ENCODE measurements at places on chromosomes 1 and 21.

DNA sequence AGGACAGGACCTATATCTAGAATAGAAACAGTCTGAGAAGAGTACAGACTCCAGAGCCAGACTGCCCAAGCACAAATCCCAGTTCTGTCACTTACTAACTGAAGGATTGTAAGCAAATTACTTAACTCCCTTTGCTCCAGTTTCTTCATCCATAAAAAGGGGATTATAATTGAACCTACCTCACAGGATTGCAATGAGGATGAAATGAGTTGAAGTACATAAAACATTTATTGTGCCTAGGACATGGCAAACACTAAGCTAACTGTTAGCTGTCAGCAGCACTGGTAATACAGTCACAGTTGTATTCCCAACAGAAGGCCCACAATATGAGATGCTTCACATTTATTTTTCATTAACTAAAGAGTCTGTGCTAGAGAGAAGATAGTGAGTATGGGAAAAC is 33.9 kb downstream of the MCOLN2 start:
- no peak for DNase-seq

GRCh38 chr1:24481843-24482610 is 20.6 kb upstream of the RCAN3 start:
- DNase-seq = no peak

GRCh38 chr1:91555821-91556531 is 55.3 kb downstream of the CDC7 start:
- DNase-seq = peak; percentile 41

DNA sequence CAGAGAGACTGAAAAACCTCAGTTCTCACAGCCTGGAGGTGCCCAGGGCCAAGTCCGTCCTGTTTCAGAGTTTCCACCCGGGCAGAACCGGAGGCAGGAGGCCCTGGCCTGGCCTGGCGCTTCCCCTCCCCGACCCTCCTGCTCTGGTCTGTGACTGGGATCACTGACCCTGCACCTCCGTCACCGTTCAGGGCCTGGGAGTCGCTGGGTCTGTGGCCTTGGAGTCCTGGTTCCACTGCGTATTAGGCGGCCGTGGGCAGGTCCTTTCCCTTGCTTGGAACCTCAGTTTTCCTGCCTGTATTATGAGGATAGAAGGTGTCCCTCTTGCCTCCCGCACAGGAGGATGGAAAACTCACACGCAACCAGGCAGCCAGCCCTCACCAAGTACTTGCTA is 533 bp upstream of the PLA2G2E start:
- no peak for DNase-seq

DNA sequence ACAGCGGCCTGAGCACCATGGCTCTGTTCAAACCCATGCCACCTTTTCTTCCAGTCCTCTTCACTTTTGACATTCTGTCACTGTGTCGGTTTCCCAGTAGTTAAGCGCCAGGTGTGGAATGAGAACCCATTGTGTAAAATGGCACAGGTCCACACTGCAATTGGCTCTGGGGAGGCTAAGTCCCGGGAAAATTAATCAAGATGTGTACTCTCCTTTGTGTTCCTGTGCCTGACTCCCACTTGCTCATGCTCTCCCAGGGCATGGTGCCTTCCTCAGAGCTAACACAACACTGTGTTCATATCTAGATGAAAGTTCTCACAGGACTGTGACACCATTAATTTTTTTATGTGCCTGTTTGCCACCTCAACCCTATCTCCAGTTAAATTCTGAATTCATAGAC is 59.0 kb upstream of the BTG3 start:
- no peak for DNase-seq

GRCh38 chr1:85581802-85582686 is 1.5 kb downstream of the CCN1 start:
- DNase-seq = no peak

DNA sequence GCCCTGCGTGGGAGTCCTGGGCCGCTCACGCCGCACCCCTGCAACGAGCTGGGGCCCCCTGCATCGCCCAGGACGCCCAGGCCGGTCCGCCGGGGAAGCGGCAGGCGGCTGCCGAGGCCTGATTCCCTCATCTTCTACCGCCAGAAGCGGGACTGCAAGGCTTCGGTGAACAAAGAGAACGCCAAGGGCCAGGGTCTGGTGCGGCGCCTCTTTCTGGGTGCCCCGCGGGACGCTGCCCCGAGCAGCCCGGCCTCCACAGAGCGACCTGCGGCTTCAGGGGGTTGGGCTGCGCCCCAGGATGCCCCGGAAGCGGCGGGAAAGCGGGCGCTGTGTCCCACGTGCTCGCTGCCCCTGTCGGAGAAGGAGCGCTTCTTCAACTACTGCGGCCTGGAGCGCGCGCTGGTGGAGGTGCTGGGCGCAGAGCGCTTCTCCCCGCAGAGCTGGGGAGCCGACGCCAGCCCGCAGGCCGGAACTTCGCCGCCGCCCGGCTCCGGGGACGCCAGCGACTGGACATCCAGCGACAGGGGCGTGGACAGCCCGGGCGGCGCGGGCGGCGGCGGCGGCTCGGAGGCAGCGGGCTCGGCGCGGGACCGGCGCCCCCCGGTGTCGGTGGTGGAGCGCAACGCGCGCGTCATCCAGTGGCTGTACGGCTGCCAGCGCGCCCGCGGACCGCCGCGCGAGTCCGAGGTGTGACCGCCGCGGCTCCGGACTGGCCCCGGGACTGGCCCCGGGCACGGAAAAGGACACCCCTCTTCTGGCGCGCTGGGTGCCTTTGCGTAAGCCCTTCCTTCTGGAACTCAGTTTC is 2.7 kb downstream of the FAM110D start:
- no peak for DNase-seq

- no peak for DNase-seq
Observed at GRCh38 chr1:23477359-23478144, 6.4 kb downstream of the ASAP3 start.

GRCh38 chr1:153608742-153609584 is 4.0 kb downstream of the S100A16 start:
- DNase-seq = no peak

GRCh38 chr1:199033661-199034060 is 394.8 kb downstream of the PTPRC start:
- DNase-seq = no peak

DNA sequence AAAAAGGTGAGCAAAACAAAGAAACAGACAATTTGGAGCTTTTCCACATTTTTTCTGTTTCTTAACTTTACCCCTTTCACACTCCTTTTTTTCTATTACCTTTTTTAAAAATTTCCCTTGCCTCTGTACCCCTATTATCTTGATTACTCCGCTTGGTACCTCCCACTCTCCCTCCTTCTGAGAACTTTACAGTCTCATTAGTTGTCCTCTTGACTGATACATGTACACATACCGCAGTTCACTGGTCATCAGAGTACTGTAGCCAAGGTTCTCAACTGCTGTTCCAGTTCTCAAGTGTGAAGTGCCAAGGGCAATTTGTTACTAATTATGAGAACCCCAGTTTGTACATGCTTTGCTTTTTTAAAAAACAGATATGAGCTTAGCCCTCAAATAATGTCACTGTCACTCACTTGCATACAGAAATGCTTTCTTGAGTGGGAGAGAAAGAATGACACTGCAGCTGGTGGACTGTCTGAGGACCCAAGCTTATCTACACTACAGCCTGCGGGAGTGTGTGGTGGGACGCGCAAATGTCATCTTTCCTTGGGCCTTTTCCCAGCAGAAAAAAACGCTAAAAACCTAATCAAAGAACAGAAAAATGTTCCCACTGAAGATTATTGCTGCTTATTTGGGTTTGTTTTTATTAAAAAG is 160.8 kb downstream of the DISP1 start:
- no peak for DNase-seq

DNA sequence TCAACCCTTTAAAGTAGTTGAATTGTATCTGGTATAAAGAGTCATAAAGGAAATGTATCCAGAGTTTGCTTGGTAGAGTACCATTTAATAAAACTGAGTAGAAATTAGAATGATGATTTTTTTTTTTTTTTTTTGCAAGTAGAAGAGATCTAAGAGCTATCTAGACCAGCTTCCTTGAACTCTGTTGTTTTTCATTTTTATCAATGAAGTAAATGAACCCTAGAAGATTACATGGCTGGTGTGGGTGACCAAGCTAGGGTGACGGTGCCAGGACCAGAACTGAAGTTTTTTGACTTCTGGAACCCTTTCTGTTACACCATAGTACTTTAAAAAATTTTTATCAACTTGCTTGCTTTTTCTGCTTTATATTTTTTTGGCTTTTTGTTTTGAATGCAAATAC is 36.9 kb downstream of the MACO1 start:
- no peak for DNase-seq

- no peak for DNase-seq
Observed at GRCh38 chr1:8723010-8723409, 94.4 kb downstream of the RERE start.

- DNase-seq = no peak
Observed at GRCh38 chr1:58395355-58395754, 151.2 kb downstream of the OMA1 start.

DNA sequence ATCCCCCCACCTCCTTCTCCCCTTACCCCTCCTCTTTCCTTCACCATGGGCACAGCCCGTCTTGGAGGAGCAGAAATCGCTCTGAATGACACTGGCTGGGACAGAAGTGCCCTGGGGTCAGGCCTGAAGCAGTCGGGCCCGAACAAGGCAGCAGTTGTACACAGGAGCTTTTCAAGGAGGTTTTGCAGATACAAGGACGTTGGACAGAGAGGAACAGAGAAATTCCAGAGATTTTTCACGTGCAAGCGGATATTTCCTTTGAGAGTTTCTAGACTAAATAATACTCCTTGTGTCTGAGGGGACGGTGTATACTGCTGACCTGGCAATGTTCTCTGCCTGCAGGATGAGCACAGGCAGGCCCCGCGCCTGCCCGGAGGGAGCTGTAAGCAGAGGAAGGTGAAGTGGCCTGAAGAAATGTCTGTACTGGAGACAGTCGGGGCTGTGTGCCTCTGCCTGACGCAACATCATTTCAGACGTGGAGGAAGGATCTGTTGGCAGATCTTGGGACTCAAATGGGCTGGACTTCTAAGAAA is 95.3 kb upstream of the SLC25A33 start:
- DNase-seq = no peak

GRCh38 chr1:234994436-234995295 is 134.0 kb downstream of the TOMM20 start:
- no peak for DNase-seq

- no peak for DNase-seq
Observed at GRCh38 chr1:206835186-206835585, 30.2 kb upstream of the IL20 start.

DNA sequence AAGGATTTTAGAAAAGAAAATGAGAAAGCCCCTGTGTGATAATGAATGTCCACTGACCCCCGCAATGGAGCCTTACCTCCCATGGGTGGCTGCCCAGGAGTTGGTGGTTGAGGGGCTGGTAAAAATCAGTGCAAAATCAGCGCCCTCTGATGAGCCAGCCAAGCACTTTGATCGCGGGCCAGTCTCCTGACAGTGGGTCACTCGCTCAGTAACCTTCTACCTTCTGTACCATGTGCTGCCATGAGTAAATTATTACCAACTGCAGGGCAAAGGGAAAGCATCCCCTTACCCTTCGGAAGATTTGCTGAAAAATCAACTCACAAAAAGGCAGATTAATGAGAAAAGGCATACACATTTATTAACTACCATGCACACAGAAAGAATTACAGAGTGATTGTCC is 58.8 kb downstream of the KCNK1 start:
- no peak for DNase-seq

DNA sequence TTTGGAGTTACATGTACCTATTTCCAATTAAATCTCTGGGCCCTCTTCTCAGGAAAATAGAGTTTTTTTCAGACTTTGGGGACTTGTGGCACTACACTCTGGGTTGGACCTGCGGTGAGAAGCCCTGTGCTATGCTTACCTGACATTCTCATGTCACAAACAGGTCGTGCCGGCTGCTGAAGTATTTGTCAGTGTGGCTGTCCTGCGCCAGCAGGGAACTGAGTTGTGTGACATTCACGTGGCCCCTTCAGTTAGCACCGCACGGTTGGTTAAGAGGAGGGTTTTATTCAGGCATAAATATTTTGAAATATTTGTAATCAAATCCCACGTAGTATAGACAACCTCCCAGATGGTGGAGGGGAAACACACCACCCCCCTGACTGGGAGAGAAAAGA is 6.3 kb upstream of the COL6A2 start:
- DNase-seq = no peak

GRCh38 chr1:205122489-205122882 is 708 bp upstream of the RBBP5 start:
- DNase-seq = no peak

GRCh38 chr21:39924577-39925308 is 57.5 kb downstream of the PCP4 start:
- no peak for DNase-seq

DNA sequence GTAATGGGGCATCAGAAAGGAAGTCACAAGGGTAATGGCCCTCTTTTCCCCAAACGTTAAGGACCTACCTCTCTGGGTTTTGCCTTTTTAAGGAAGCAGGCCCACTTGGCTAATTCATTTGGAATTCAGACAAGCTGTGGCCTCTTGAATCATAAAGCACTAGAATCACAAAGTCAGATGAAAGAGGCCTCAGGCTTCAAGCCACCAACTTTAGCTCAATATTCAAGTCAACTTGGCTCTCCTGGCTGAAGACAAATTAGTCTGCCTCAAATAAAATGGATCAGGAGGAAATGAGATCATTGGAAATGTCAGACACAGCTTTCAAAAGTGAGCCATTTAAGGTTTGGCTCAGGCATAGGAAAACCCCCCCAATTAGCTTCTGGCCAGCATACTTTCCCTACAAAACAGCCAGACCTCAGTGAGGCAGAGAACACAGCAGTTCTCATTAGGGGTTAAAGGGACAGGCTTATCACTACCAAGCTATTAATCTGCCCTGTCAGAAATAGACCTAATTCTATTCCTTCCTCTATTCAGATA is 34.3 kb downstream of the SLC35D1 start:
- no peak for DNase-seq

- no peak for DNase-seq
Observed at GRCh38 chr1:43796111-43796581, 88.8 kb downstream of the ST3GAL3 start.

GRCh38 chr1:45686015-45686287 is 382 bp downstream of the GPBP1L1 start:
- peak; percentile 28 for DNase-seq

- peak; percentile 68 for DNase-seq
Observed at GRCh38 chr1:243255791-243256512, at the start of gene SDCCAG8. TSS of gene SDCCAG8 (plus strand) at chr1:243256041. CDS start at chr1:243256174, 133 bp downstream.

Measured in stimulated activated CD8-positive, alpha-beta memory T cell treated with anti-CD3 and anti-CD28 coated beads, Interleukin-4, amount 100 ng/mL, for 1 hour (primary cell).